ENCODE measurements at places on chromosomes 1 and 21. TPM values are rescaled to one million over a fixed set of nuclear protein-coding genes. Genes with fewer than 3 reads are reported as not detected.

DNA sequence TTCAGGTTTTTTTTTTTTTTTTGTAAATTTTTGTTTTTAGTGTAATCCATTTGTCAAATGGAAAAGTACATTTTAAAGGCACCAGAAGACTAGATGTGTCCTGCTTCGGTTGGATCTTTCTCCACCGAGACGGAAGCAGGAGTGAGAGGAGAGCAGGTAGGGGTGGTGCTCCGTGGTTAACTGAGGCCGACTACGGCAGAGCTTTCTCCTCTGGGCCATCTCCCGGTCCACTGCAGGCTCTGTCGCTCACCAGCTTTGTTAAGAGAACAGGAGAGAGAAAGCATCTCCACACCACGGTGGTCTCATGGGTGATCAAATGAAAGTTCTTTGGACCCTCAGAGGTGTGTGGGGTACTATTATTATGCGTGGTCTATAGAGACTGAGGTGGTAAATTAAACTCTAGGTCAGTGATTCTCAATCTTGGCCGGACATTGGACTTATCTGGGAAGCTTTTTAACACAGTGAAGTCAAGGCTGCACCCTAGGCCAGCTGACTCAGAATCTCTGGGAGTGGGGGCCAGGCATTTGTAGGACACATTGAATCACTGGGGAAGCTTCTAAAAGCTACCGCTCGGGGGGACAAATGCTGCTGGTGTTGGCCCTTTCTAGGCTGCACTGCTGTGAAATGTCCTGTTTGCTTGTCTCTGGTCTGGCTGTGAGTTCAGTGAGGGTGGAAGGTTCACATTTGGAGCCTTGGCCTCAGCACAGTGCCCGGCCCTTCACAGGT lies 25.0 kb downstream of the ABCA4 start:
- no peak for DNase-seq

- no peak for DNase-seq
Measured at GRCh38 chr1:2355373-2356261, 35.7 kb downstream of the MORN1 start.

DNA sequence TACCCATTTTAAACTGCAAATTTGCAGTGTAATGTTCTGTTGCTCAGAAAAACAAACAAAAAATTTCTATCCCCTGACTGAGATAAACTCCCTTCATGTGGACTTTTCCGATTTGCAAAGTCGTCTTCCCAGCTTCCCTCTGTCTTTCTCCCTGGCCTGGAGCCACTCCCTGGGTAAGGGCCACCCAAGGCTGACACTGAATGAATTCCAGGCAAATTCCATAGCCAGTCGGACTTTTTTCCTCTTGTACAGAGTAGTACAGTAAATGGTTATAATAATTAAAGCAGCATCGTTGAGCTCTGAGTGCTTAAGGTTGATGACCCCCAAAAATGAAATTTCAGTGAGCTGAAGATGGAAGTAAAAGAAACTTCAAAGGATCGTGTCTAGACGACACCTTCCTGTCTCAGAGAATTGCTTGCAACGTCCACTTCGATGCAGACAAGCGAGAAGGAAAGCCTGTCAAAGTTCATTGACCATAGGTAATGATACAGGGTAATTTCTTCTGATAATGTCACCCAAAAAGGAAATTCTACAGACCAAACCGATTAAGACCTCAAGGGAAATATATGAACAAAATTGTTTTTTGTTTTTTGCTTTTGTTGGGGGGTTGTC lies 33.6 kb upstream of the LHX8 start:
- DNase-seq: peak; percentile 40

VCAM1 gene
- 0.10 TPM for total RNA-seq

FCRLB gene
- total RNA-seq: 5.3 TPM

P3R3URF gene
- not detected for total RNA-seq

ZNF697 gene
- total RNA-seq: not detected

HEATR1 gene
- total RNA-seq: 1.6 TPM

RAB3B gene
- 1.5 TPM for total RNA-seq
